ENCODE measurements at places on chromosomes 4 and X. TPM values are rescaled to one million over a fixed set of nuclear protein-coding genes. Genes with fewer than 3 reads are reported as not detected.

DNA sequence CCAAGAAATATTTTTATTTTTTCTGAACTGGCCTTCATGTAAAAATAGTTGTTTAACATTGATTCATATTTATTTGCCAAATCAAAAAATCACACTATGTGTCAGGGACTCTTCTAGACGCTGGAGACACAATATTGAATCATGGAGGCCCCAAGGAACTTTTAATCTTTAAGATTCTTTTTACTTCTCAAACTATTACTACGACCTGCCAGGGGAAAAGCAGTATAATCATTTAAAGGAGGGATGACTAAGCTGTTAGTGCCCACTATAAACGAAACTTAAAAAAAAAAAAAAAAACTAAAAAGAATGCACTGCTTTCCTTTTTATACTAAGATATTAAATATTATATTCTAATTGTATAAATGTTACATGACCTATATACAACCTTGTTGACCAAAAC lies 84.7 kb downstream of the PPA2 start:
- no peaks in the 10 kb centered on the region for H3K27me3 ChIP-seq
- H3K4me1 ChIP-seq: no peaks in the 10 kb centered on the region
- no peak overlapping the region for H3K4me3 ChIP-seq
- peaks cover 29% of the 10 kb centered on the region for H3K36me3 ChIP-seq
- no peak overlapping the region for H3K27ac ChIP-seq

Gene IL13RA2
- not detected for polyA plus RNA-seq

DNA sequence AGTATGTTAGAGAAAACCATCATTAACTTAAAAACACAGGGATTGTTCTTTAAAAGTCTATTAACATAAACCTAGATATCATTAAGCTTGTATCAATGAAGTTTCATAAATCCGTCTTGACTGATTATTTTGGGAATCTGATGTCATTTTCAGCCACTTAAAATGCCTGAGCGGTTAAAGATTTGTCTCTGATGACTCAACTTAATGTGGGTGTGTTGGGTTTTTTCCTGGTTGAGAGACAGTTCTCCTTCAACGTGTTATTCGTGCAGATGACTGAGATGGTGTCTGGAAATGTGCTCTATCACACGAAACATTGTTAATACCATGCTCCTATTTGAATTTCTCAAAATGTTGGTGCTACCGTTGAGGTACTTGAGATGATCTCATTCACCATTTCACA lies 227.3 kb upstream of the TENM3 start:
- no peak overlapping the region for H3K27ac ChIP-seq
- no peaks in the 10 kb centered on the region for H3K27me3 ChIP-seq
- DNase-seq: no peak
- H3K4me1 ChIP-seq: no peaks in the 10 kb centered on the region
- H3K4me3 ChIP-seq: no peak overlapping the region

GRCh38 chr4:158079661-158080060 lies 93.2 kb downstream of the GASK1B start:
- no peaks in the 10 kb centered on the region for H3K36me3 ChIP-seq
- no peak for DNase-seq
- no peak overlapping the region for H3K27ac ChIP-seq
- no peaks in the 10 kb centered on the region for H3K27me3 ChIP-seq
- no peaks in the 10 kb centered on the region for H3K4me1 ChIP-seq

GRCh38 chr4:37641352-37641751 lies 44.8 kb downstream of the RELL1 start:
- no peak overlapping the region for H3K27ac ChIP-seq
- H3K4me3 ChIP-seq: no peak overlapping the region
- H3K27me3 ChIP-seq: no peaks in the 10 kb centered on the region
- H3K36me3 ChIP-seq: no peaks in the 10 kb centered on the region
- peaks cover 6% of the 10 kb centered on the region for H3K4me1 ChIP-seq

Gene ODAM
- not detected for polyA plus RNA-seq

Gene UGT2B10
- not detected for polyA plus RNA-seq

Gene USP26
- polyA plus RNA-seq: not detected

DNA sequence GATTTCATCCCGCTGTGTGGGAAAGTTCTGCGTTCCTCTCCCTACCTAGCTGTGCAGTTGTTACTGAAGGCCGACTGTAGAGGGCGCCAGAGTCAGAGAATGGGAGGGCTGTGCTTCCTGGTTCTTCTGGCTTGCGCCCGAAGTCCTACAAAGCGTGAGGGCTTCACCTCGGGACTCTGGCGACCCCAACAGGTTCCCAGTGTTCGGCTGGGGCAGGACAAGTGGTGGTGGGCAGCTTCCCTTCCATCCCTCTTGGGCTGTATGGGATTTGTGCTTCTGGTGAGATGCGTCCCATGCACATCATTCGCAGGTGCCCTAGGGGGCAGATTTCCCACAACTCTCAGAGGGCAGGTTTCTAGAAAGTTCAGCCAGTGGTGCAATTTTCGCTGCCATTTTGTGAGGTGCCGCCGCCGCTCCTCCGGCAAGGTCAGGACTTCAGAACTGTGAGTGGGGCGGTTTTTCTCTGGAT lies 27.3 kb downstream of the CT45A1 start:
- no peaks in the 10 kb centered on the region for H3K27me3 ChIP-seq
- H3K4me1 ChIP-seq: peaks cover 4% of the 10 kb centered on the region
- DNase-seq: peak; percentile 5
- no peak overlapping the region for H3K27ac ChIP-seq
- no peaks in the 10 kb centered on the region for H3K36me3 ChIP-seq

Gene SPIN2A
- polyA plus RNA-seq: not detected

Gene UCHL1
- polyA plus RNA-seq: 0.57 TPM

DNA sequence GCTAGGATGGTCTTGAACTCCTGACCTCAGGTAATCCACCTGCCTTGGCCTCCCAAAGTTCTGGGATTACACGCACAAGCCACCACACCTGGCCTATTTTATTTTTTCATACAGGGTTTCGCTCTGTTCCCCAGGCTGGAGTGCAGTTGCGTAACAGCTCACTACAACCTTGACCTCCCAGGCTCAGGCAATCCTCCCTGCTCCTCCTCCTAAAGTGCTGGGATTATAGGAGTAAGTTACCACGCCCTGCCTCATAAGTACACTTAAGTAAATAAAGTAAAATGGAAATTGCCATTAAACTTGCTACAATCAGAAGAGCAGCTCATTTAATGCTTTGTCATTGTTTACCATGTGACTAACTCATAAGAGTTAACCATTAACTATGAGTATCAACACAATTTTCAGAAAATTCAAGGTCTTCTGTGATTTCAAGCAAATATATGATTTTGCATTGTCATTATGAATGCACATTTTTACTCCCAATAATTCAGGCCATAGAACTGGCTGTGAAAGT lies 12.3 kb downstream of the UGDH start:
- H3K4me3 ChIP-seq: no peak overlapping the region
- DNase-seq: no peak
- no peak overlapping the region for H3K27ac ChIP-seq

DNA sequence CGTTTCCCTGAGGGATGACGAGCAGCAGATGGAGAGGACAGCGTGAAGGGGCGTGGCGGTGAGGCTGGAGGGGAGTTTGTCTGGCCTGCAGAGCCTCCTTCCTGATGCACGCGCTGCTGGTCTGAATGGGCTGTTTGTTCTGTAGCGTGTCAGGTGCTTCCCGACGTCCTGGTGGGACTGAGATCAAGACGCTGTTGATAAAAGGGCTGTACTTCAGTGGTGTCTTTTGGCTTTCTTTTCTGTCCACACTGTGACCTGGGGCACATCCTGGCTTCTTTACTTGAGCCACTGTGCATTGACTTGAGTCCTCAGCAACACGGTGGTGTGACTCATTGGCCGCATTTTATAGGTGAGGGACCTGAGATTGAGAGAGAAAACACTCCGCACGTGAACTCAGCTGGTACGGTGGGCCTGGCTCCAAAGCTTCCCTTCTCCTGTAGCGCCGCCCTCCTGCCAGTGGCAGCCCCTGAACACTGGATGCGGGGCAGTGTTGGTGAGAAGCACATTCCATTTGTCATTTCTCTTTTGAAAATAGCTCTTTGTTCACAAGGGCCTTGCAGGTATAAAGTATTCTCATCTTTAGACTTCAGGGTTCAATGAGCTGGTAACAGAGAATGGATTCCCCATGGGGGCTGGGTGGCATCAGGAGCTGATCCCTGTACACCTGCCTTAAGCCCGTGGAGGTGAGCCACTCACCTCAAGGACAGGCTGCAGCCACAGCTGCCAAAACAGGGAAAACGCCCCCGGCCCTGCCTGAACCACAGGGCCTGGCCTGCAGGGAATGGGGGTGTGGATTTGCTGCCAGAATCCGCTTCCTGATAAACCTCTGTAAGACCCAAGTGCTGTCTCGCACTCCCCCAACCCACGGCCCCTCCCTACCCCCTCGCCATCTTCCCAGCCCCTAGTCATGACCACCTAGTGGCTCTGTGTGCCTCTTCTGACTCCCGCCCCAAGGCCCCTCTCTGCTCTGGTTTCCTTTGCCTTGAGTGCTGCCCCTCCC lies 29.2 kb downstream of the NSG1 start:
- DNase-seq: no peak
- H3K36me3 ChIP-seq: peaks cover 39% of the 10 kb centered on the region

Gene DRP2
- polyA plus RNA-seq: not detected

- H3K4me3 ChIP-seq: no peak overlapping the region
- no peaks in the 10 kb centered on the region for H3K4me1 ChIP-seq
- no peaks in the 10 kb centered on the region for H3K36me3 ChIP-seq
- no peak for DNase-seq
- H3K27me3 ChIP-seq: no peaks in the 10 kb centered on the region
- no peak overlapping the region for H3K27ac ChIP-seq
Measured at GRCh38 chr4:7755561-7755960, 184.1 kb downstream of the AFAP1 start.

- no peak overlapping the region for H3K4me3 ChIP-seq
- no peaks in the 10 kb centered on the region for H3K27me3 ChIP-seq
- no peak for DNase-seq
- no peak overlapping the region for H3K27ac ChIP-seq
Measured at GRCh38 chr4:104424475-104424941, 70.2 kb downstream of the CXXC4 start.

- H3K36me3 ChIP-seq: no peaks in the 10 kb centered on the region
- H3K27ac ChIP-seq: no peak overlapping the region
- no peaks in the 10 kb centered on the region for H3K4me1 ChIP-seq
- no peak for DNase-seq
- peaks cover 4% of the 10 kb centered on the region for H3K27me3 ChIP-seq
- no peak overlapping the region for H3K4me3 ChIP-seq
Measured at GRCh38 chrX:38170556-38170955, 50.1 kb downstream of the SRPX start.

Gene QRFPR
- not detected for polyA plus RNA-seq

Gene ADGRG4
- polyA plus RNA-seq: not detected

DNA sequence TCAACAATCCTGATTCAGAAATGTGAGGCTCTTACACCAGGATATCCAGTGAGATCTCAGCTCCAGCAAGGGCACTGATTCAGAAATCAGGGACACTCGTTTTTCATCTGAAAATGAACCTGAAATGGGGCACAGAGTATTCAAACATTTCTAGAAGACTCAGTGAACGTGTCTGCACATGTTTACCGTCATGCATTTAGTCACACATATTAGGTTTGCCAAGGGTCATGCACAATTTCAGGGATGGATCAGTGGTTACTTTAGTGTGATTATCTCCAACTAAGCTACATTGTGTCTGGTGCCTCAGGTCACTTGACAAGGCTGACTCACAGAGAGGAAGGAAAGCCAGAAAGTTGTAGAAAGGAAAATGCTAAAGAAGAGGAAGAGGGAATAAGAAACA lies 33.6 kb upstream of the SPANXN2 start:
- no peaks in the 10 kb centered on the region for H3K27me3 ChIP-seq
- H3K4me1 ChIP-seq: no peaks in the 10 kb centered on the region
- no peak for DNase-seq
- H3K4me3 ChIP-seq: no peak overlapping the region

Gene FGB
- polyA plus RNA-seq: not detected

DNA sequence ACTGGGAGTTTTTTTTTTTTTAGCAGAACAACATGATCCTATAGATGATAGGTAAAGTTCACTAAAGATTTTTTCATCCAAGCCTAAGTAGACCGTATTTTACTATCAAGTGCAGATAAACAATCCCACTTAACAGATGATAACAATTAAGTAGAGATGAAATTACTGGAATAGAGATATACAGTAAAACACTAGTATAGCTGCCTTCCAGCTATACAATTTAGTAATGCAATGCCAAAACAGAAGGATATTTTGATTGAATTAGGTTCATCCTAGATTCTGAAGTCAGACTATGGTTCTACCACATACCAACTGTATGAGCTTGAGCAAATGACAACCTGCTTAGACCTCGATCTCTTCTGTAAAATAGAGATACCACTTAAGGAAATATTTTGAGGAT lies 24.3 kb downstream of the KLHL8 start:
- no peak for DNase-seq
- no peak overlapping the region for H3K4me3 ChIP-seq
- no peaks in the 10 kb centered on the region for H3K36me3 ChIP-seq
- no peaks in the 10 kb centered on the region for H3K27me3 ChIP-seq
- no peak overlapping the region for H3K27ac ChIP-seq

Gene PRSS12
- polyA plus RNA-seq: not detected

- H3K36me3 ChIP-seq: no peaks in the 10 kb centered on the region
- H3K4me3 ChIP-seq: no peak overlapping the region
- H3K27ac ChIP-seq: no peak overlapping the region
- H3K4me1 ChIP-seq: no peaks in the 10 kb centered on the region
- no peak for DNase-seq
Measured at GRCh38 chr4:188613976-188614375, 474.7 kb downstream of the TRIML1 start.

GRCh38 chr4:2059046-2059725 lies at the start of gene NAT8L:
Gene NAT8L, plus strand, starts transcription at chr4:2059327. Its CDS starts 185 bp downstream, at chr4:2059512.
- H3K27me3 ChIP-seq: peaks cover 27% of the 10 kb centered on the region
- no peak within 1 kb of the TSS for H3K27ac ChIP-seq
- H3K36me3 ChIP-seq: no peaks in the 10 kb centered on the region
- no peaks in the 10 kb centered on the region for H3K4me1 ChIP-seq

Gene UVSSA
- polyA plus RNA-seq: 2.0 TPM

- no peak overlapping the region for H3K27ac ChIP-seq
- DNase-seq: no peak
- peaks cover 21% of the 10 kb centered on the region for H3K4me1 ChIP-seq
- peaks cover 52% of the 10 kb centered on the region for H3K27me3 ChIP-seq
- H3K4me3 ChIP-seq: no peak overlapping the region
Measured at GRCh38 chr4:186727977-186728519, 4.4 kb upstream of the FAT1 start.

DNA sequence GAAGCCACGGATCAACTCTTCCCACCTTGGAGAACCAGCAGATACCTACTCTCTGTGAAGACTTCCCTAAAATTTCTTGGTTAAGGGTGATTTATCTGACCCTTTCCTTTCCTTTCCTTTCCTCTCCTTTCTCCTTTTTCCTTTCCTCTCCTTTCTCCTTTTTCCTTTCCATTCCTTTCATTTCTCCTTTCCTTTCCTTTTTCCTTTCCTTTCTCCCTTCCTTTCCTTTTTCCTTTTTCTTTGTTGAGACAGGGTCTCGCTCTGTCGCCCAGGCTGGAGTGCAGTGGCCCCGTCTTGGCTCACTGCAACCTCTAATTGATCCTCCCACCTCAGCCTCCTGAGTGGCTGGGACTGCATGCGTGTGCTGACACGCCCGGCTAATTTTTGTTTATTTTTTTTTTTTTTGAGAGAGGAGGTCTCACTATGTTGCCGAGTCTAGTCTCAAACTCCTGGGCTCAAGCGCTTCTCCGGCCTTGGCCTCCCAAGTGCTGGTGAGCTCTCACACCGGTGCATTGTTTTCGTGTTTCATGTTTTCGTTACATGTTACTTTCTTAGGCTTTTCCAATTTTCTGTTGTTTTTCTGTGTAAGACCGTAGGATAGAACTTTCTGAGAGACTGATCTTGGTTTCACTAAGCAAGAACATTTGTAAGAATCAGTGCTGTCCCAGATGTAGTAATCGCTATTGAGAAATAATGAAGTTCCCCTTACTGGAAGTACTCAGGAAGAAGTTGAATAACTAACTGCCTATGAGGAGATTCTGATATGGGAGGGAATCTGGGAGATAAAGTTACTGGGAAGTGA lies 2.0 kb downstream of the TMEM165 start:
- H3K4me1 ChIP-seq: peaks cover 44% of the 10 kb centered on the region
- no peaks in the 10 kb centered on the region for H3K27me3 ChIP-seq
- H3K27ac ChIP-seq: peak overlapping the region; percentile 97
- H3K36me3 ChIP-seq: peaks cover 4% of the 10 kb centered on the region
- H3K4me3 ChIP-seq: peak overlapping the region; percentile 93
- DNase-seq: no peak

Data from naive B cell (primary cell).